Thymus (tissue), 14 donors: ENCODE measurements at places on chromosomes 7 and 10. TPM values are rescaled to one million over a fixed set of nuclear protein-coding genes. Genes with fewer than 3 reads are reported as not detected.

Gene GIMAP4
- 68.5 TPM for total RNA-seq

Gene CALHM3
- total RNA-seq, result 0.09 TPM

Gene PON1
- total RNA-seq, result 11.7 TPM

DNA sequence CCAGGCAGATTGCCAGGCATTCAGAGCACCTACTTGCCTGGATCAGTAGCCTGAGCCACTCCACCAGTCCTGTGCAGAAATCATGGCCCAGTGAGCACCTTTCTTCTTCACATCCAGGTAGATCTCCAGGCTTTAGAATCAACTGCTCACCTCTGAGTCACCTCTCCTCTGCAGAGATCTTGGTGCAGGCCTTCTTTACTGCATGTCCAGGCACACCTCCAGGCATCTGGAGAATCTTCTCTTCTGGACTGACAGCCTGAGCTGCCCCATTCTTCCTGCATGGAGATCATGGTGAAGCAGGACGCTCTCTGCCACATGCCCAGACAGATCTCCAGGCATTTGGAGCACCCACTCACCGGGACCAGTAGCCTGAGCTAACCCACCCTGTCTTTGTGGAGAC, 894.5 kb upstream of the MBL2 start:
- no peaks in the 10 kb centered on the region for H3K27me3 ChIP-seq
- no peak overlapping the region for H3K27ac ChIP-seq
- H3K4me1 ChIP-seq, result no peaks in the 10 kb centered on the region
- no peaks in the 10 kb centered on the region for H3K36me3 ChIP-seq
- no peak for DNase-seq

DNA sequence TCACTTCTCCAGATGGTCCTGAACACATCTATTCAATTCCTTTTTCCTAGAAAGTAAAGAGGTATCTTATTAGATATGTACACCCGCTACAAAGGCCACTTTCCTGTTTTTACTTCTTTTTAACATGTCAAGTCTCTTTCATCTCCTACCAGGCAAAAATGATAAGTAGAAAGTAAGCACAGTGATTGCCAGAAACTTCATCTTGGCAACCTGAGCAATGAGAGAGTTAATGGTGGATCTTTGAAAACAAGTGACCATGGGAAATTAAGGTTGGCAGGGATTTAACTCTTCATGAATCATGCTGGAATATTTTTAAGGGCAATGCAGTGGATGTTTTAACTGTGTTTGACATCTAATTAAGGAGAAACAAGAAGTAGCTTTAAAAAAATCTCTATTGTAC, 2.7 kb downstream of the SEMA3A start:
- H3K27ac ChIP-seq, result no peak overlapping the region
- H3K36me3 ChIP-seq, result no peaks in the 10 kb centered on the region
- no peaks in the 10 kb centered on the region for H3K27me3 ChIP-seq
- no peak for DNase-seq
- no peak overlapping the region for H3K4me3 ChIP-seq

- H3K4me1 ChIP-seq, result no peaks in the 10 kb centered on the region
- no peak for DNase-seq
- no peaks in the 10 kb centered on the region for H3K27me3 ChIP-seq
These were observed 362.8 kb downstream of the SFMBT2 start for GRCh38 chr10:7048061-7048460.

DNA sequence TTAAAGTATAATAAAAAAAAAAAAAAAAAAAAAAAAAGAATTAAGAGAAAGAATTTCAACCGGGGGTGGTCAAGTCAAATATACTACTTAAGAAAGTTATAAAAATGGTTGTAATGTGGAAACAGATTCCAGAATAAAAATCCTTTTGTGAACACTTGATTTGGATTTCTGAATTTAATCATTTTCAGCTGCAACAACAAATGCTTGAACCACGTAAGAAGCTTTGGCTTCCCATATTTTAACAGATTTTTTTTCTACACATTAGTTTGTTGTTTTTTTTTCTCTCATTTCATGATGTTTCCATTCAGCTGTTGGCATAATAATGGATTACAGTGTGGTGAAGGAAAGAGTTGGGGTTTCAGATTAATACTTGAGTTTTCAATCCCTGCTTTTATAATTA, 137.3 kb upstream of the AGR3 start:
- H3K4me3 ChIP-seq, result no peak overlapping the region
- no peaks in the 10 kb centered on the region for H3K4me1 ChIP-seq
- DNase-seq, result no peak
- H3K27me3 ChIP-seq, result no peaks in the 10 kb centered on the region
- H3K27ac ChIP-seq, result no peak overlapping the region
- H3K36me3 ChIP-seq, result no peaks in the 10 kb centered on the region

- H3K27ac ChIP-seq, result no peak overlapping the region
- no peaks in the 10 kb centered on the region for H3K27me3 ChIP-seq
- H3K4me3 ChIP-seq, result no peak overlapping the region
- H3K4me1 ChIP-seq, result peaks cover 9% of the 10 kb centered on the region
- no peaks in the 10 kb centered on the region for H3K36me3 ChIP-seq
These were observed 384.2 kb upstream of the LRGUK start for GRCh38 chr7:133742709-133743538.

DNA sequence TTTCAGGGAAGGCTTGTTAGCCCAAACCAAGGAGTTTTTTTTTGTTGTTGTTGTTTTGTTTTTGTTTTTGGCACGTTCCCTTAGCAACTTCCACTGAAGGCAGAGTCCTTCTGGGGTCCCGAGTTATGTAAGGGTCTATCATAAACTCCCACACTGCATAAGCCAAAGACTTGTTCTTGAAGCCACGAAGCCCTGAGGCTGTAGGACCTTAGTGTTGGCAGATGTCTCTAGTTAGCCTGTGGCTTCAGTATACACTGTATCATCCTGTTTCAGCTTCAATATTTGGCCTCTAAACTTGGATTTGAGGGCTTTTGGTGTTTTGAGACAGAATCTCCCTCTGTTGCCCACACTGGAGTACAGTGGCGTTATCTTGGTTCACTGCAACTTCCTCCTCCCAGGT, 13.6 kb downstream of the KPNA7 start:
- no peak overlapping the region for H3K4me3 ChIP-seq
- no peaks in the 10 kb centered on the region for H3K36me3 ChIP-seq
- no peak for DNase-seq
- H3K27me3 ChIP-seq, result no peaks in the 10 kb centered on the region
- H3K4me1 ChIP-seq, result no peaks in the 10 kb centered on the region

DNA sequence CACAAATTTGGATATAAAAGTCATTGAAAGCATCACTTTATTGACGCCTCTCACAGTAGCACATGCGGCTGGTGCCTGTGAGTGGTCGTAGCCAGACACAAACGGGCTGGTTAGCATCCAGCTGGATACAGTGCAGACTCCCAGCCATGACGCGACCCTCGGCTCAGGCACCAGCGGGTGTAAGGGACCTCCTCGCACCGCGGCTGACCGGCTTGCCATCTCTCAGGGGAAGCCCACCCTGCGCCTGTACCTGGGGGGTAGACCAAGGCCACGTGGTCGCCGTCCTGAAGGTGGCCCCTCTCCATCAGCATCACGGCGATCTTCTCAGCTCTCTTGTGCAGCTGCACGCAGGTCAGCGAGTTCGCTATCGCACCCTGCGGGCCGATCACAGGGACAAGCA, 213.8 kb downstream of the ZMYND11 start:
- peaks cover 6% of the 10 kb centered on the region for H3K36me3 ChIP-seq
- peaks cover 35% of the 10 kb centered on the region for H3K27me3 ChIP-seq
- H3K4me1 ChIP-seq, result peaks cover 17% of the 10 kb centered on the region
- H3K27ac ChIP-seq, result no peak overlapping the region
- H3K4me3 ChIP-seq, result no peak overlapping the region

GRCh38 chr10:78932861-78933260, 135.9 kb upstream of the ZMIZ1 start:
- H3K27ac ChIP-seq, result no peak overlapping the region
- peaks cover 6% of the 10 kb centered on the region for H3K27me3 ChIP-seq
- peaks cover 5% of the 10 kb centered on the region for H3K4me1 ChIP-seq
- DNase-seq, result no peak

GRCh38 chr10:11787846-11788245, 35.3 kb upstream of the PROSER2 start:
- H3K27ac ChIP-seq, result no peak overlapping the region
- no peak overlapping the region for H3K4me3 ChIP-seq
- no peaks in the 10 kb centered on the region for H3K27me3 ChIP-seq
- no peaks in the 10 kb centered on the region for H3K36me3 ChIP-seq
- no peaks in the 10 kb centered on the region for H3K4me1 ChIP-seq

GRCh38 chr10:997266-998022, 9.2 kb downstream of the GTPBP4 start:
- H3K4me3 ChIP-seq, result no peak overlapping the region
- no peak overlapping the region for H3K27ac ChIP-seq
- no peaks in the 10 kb centered on the region for H3K4me1 ChIP-seq
- peaks cover 67% of the 10 kb centered on the region for H3K36me3 ChIP-seq

DNA sequence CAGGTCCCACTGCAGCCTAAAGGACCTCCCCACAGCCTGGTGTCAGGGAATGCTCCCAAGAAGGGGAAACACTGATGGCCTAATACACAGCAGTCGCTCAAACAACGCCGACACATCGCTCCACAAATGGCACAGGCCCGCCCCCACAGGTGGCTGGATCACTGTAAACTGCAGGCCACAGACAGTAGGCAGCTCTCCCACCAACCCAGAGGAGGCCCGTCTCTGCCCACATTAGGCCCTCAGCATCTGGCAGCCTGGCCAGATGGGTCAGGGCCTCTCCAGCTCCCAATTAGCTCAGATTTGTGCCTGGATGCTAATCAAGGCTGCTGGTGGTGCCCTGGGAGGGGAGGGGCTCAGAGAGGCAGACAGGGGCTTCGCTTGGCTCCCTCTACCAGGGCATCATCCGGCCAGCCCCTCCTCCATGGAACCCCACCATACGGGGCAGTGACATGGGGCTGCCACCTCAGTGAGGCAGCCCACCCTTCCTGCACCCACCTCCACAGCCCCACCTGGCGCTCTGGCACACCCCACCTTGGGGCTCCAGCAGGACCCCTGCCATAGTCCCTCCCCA, 42.7 kb downstream of the CAMK2B start:
- no peaks in the 10 kb centered on the region for H3K4me1 ChIP-seq

GRCh38 chr7:74527842-74528241, 74.1 kb downstream of the GTF2IRD1 start:
- H3K27ac ChIP-seq, result no peak overlapping the region
- peaks cover 10% of the 10 kb centered on the region for H3K4me1 ChIP-seq
- no peaks in the 10 kb centered on the region for H3K27me3 ChIP-seq

DNA sequence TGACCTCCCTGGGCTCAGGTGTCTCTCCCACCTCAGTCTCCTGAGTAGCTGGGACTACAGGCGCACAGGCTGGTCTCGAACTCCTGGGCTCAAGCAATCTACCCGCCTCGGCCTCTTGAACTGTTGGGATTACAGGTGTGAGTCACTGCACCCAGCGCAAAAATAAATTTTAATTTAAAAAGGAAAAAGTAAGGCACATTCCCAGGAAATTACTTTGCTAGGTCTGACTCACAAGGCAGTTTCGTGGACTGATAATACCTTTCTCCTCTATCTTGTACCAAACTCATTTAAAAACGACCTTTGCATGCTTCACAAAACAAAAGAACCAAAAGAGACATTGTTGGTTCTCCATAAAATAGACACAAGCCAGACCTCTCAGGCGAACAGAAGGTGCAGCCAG, 29.7 kb downstream of the PARP12 start:
- H3K4me1 ChIP-seq, result peaks cover 7% of the 10 kb centered on the region
- H3K36me3 ChIP-seq, result peaks cover 28% of the 10 kb centered on the region
- no peak for DNase-seq
- H3K27ac ChIP-seq, result no peak overlapping the region
- H3K4me3 ChIP-seq, result no peak overlapping the region
- H3K27me3 ChIP-seq, result no peaks in the 10 kb centered on the region

GRCh38 chr10:78338717-78339116, 305.1 kb downstream of the RPS24 start:
- no peaks in the 10 kb centered on the region for H3K36me3 ChIP-seq
- no peaks in the 10 kb centered on the region for H3K4me1 ChIP-seq
- H3K27ac ChIP-seq, result no peak overlapping the region
- no peaks in the 10 kb centered on the region for H3K27me3 ChIP-seq

DNA sequence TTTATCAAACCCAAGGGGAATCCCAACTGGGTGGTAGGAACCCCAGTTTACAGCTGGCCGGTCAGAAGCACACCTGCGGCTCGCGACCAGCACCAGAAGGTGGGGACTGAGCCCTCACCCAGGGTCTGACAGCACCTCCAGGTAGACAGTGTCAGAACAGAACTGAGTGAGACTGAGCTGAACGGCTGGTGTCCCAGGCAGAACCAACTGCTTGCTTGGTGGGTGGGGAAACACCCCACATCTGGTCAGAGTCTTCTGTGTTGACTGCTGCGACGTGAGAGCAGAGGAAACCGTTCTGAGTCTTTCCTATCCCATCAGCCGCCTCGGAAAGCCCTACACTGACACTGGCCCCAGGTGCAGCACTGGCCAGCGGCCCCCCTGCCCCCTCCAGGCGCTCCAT, 160.7 kb downstream of the MAD1L1 start:
- H3K27ac ChIP-seq, result peak overlapping the region; percentile 50
- no peak for DNase-seq
- H3K4me1 ChIP-seq, result peaks cover 46% of the 10 kb centered on the region
- H3K4me3 ChIP-seq, result no peak overlapping the region
